NCI-H510A treated with DMSO at 0.1 percent for 48 hours (cell line): ENCODE measurements at places on chromosomes 5 and 9.

- DNase-seq = no peak
These were observed 10.1 kb downstream of the BRD3OS start for GRCh38 chr9:134035041-134036039.

DNA sequence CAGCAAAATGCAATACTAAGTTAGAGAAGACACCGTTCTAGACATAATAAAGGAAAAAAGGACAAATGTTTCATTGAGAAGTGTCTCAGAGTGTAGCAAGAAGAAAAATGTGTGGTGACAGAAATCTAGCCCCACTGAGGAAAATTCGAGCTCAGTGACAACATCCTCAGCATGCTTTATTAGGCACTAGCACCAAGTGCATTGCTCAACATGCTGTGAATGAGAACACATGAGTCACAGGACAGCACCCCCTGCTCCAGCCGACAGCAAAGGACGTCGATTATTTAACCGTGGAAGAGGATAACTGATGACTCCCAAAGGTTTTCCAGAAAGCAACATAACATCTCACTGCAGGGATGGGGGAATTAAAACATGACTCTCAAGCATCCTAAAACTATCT lies 182.7 kb downstream of the GNAQ start:
- no peak for DNase-seq

DNA sequence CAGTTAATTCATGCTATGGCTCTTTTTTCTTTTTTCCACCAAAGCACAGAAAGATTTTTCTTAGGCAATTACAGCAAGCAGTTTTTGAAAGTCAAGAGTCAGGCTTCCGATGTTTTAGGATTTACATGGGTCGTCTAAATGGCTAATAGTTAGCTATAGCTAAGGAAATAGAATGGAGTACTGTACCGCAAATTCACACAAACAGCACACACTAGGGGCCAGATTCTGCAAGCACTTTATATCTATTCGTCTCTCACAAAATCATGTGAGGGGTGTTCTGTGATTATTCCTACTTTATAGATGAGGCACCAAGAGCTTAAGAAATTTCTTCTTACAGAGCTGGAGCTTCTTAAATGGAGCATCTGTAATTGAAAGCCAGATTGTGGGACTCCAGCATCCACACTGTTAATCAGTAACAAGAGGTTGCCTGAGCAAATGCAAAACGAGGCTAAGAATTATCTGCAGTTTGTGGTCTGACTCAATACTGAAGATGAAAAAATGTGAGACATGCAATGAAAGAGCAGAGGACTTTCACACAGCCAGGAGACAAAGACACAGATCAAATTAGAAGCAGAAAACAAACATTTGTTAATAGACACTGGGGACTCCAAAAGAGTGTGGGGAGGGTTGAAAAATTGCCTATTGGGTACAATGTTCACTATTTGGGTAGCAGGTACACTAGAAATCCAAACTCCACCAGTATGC lies 62.7 kb upstream of the CTXN3 start:
- no peak for DNase-seq

GRCh38 chr5:83048277-83048676 lies 28.9 kb downstream of the TMEM167A start:
- DNase-seq = no peak
